ENCODE measurements at places on chromosomes 13 and 19.

DNA sequence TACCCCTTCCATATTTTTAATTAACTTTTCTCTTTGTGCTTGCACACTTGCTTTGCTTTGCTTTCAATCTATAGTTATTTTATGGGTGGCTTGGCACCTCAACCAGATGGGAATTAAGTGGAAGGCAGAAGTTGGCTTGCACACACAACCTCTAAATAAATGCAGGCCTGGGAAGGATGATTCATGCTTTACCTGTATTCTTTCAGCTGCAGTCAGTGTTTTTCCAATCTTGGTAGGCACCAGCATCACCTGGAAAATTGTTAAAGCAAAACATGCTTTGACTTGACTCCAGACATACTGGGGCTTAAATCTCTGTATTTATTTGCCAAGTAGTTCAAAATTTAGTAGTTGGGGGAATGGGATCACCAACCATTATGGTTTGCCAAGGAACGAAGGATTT lies 543.0 kb downstream of the GPC6 start:
- DNase-seq: no peak

GRCh38 chr13:110445722-110446574 lies 115.6 kb downstream of the RAB20 start:
- no peak for DNase-seq

DNA sequence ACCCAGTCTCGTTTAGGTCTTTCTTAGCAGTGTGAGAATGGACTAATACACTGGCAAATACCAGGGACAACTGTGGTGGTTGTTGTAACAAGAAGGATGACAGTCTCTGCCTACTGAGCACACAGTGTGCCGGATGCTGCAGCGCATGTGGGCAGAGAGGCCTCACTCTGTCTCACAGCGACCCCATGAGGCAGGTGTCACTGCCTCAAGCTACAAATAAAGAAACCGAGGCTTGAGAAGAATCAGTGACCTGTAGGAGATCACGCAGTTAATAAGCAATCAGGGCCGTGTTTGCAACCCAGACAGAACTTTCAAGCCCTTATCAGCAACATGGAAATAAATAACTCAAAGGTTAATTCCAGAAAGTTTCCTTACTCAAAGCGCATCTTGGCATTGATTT lies 40.5 kb upstream of the GAS6 start:
- DNase-seq: peak; percentile 8

- no peak for DNase-seq
Measured at GRCh38 chr19:45764475-45764874, 4.6 kb downstream of the SIX5 start.

DNA sequence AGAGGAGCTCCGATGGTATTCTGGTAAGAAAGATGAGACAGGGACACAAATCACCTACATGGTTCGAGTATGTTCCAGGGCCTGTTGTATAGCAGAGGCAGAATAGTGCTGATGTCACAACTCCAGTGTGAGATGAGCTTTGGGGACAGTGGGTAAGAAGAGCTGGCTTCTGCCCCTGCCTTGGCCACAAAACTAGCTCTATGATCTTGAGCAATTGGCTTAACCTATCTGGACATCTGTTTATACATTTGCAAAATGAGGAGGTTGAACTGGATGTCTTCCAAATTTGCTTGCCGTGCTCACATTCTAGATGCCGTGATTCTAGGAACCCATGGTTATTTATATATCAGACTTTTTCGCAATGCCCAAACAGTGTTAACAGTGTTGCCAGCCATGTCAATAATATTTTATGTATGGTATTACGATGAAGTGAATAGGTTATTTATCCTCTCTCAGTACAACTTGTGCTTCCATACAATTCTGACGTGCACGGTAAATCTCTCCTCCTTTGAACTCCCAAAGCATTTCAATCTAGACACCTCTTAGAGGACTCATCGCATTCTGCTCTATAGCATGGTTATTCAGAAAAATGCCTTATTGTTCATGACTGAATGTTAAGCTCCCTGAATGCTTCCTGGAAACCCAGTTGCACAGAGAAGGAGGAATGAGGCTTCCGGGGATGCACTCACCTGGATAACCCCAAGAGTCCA lies 316.0 kb downstream of the FOXO1 start:
- DNase-seq: no peak

DNA sequence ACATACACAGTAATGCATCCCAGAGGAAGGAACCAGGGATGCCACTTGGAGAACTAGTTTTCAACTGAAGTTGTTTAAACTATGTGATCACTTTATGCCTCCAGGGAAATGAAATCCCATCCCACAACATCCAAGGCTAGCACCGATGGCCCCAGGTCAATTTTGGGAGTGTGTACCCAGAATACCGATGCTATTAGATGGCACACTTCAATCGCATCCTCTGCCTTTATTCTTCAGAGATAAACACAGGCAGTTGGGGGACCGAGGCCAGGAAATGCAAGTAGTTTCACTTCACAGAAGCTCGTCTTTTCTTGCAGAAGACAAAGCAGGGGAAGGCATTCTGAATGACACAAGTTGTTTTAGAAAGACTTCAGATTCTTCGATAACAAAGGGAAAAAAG lies 13.8 kb downstream of the STK24 start:
- no peak for DNase-seq
